ENCODE measurements at places on chromosomes 2 and 18. TPM values are rescaled to one million over a fixed set of nuclear protein-coding genes. Genes with fewer than 3 reads are reported as not detected.
A peak's percentile ranks its signal among the peaks of the same experiment; 100 is the strongest.

DNA sequence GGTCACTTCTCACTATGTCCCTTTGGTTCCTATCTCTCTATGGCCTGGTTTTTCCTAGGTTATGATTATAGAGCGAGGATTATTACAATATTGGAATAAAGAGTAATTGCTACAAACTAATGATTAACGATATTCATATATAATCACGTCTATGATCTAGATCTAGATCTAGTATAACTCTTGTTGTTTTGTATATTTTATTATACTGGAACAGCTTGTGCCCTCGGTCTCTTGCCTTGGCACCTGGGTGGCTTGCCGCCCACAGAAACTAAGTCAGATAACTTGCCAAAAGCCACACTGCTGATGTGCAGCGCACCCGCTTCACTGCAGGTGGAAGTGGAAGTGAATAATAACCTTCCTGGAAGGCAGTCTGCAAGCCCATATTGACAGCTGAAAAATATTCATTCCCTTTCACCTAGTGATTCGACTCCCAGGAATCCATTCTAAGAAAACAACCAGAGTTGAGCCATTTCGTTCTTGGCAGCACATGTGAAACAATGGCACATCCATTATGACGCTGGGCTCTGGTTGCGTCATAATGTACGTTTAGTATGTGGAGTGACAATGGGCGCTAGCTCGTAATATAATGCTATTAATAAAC, 725 bp upstream of the ANKRD53 start:
- peak overlapping the region; percentile 70 for H3K4me3 ChIP-seq
- DNase-seq = peak; percentile 57
- H3K4me1 ChIP-seq = peaks cover 16% of the 10 kb centered on the region
- no peaks in the 10 kb centered on the region for H3K36me3 ChIP-seq
- H3K27me3 ChIP-seq = no peaks in the 10 kb centered on the region
- H3K27ac ChIP-seq = no peak overlapping the region

DNA sequence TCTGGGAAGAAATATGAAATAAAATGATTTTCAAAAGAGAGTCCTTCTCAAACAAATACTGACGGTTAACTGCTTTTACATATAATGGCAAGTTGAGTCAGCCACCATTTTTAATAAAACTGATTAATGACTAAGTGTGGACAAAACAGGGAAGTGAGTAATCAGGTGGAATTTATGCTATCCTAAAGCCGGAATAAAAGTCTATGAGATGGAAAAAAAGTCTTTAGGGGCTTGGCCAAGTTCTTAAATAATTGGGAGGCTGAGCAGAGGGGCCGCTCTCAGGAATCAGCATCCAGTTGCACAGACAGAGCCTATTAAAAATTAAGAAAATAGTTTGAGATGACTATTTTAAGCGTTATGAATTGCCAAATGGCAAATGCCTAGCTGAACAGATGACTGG, 58.6 kb upstream of the AFF3 start:
- H3K4me1 ChIP-seq = peaks cover 32% of the 10 kb centered on the region
- no peaks in the 10 kb centered on the region for H3K36me3 ChIP-seq
- H3K27ac ChIP-seq = peak overlapping the region; percentile 42
- DNase-seq = peak; percentile 69

Gene DPP4
- total RNA-seq = 23.3 TPM

Gene IMPACT
- 19.9 TPM for total RNA-seq

- no peak overlapping the region for H3K4me3 ChIP-seq
- no peaks in the 10 kb centered on the region for H3K27me3 ChIP-seq
- no peaks in the 10 kb centered on the region for H3K4me1 ChIP-seq
Measured at GRCh38 chr2:153432381-153432780, 46.2 kb downstream of the RPRM start.

Gene CD8B2
- not detected for total RNA-seq

Gene ACVR1C
- total RNA-seq = 0.40 TPM

Gene RAD51AP2
- not detected for total RNA-seq

DNA sequence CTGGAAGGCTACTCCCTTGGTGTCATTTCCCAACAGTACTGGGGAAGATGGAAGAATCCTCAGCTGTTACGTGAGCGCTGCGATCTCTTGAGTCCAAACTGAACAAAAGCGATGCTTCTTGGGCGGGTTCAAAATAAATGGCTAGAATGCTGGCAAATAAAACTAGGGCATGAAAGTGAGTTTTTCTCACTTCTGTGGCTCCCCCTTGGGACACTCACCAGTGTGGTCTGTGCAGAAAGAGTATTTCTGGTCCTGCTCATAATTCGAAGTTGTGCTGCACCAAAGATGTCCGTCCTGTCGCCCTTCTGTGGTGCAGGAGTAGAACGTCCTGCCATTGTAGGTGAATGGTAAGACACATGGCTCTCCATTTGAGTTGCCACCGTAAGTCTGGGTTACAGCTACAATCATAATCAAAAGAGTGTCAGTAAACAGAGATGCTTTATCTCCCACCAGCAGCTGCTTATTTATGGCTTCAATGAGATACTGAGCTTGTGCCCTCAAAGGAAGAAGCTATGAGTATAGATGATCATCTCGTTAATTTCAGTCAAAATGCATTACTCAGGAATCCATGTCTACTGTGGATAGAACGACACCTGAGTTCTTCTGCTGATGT, 11.8 kb downstream of the FN1 start:
- H3K4me1 ChIP-seq = peaks cover 4% of the 10 kb centered on the region
- no peak overlapping the region for H3K27ac ChIP-seq
- DNase-seq = no peak
- no peak overlapping the region for H3K4me3 ChIP-seq
- H3K27me3 ChIP-seq = no peaks in the 10 kb centered on the region

GRCh38 chr18:29874519-29875098, 1167.9 kb downstream of the DSC3 start:
- H3K36me3 ChIP-seq = no peaks in the 10 kb centered on the region
- H3K4me3 ChIP-seq = no peak overlapping the region
- H3K27ac ChIP-seq = no peak overlapping the region
- no peaks in the 10 kb centered on the region for H3K27me3 ChIP-seq
- DNase-seq = peak; percentile 63

- no peak overlapping the region for H3K27ac ChIP-seq
- peaks cover 16% of the 10 kb centered on the region for H3K4me1 ChIP-seq
- H3K4me3 ChIP-seq = no peak overlapping the region
- peaks cover 59% of the 10 kb centered on the region for H3K36me3 ChIP-seq
Measured at GRCh38 chr2:37201766-37202165, 5.5 kb downstream of the CEBPZOS start.

DNA sequence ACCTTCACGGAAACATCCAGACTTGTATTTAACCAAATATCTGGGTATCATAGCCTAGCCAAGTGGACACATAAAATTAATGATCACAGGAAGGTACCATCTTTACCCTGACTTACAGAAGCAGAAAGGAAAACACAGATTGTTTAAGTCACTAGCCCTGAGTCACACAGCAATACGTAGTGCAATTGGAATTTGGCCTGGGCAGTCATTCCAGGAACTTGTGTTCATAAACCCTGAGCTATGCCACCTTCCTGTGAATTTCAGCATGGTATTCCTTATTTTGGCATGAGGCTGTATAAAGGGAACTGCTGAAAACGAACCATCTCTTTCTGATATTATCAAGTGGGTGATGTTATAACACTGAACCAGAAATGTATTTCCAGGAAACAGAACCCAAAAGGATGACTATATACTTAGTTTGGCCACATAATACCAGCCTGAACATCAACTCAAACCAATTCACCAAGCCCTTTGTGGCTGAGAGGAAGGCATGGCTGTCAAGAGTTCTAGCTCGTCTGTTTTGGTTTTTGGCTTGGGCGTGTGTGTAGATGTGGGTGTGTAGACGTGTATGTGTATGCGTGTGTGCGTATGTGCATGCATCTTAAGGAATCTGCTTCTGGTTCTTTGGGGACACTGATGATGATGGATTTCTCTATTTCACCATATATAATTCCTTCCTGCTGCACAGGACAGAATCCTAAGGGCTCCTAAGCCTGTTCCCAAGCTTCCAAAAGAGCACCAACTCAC, 533.4 kb upstream of the ID2 start:
- H3K36me3 ChIP-seq = no peaks in the 10 kb centered on the region
- no peaks in the 10 kb centered on the region for H3K27me3 ChIP-seq
- H3K4me1 ChIP-seq = peaks cover 27% of the 10 kb centered on the region
- no peak overlapping the region for H3K4me3 ChIP-seq
- DNase-seq = peak; percentile 95

- no peak overlapping the region for H3K27ac ChIP-seq
- DNase-seq = no peak
- H3K4me3 ChIP-seq = no peak overlapping the region
Measured at GRCh38 chr2:23448906-23449305, 63.9 kb downstream of the KLHL29 start.

Gene SH2D6
- total RNA-seq = 0.12 TPM

Gene CRYBA2
- total RNA-seq = 6.4 TPM

DNA sequence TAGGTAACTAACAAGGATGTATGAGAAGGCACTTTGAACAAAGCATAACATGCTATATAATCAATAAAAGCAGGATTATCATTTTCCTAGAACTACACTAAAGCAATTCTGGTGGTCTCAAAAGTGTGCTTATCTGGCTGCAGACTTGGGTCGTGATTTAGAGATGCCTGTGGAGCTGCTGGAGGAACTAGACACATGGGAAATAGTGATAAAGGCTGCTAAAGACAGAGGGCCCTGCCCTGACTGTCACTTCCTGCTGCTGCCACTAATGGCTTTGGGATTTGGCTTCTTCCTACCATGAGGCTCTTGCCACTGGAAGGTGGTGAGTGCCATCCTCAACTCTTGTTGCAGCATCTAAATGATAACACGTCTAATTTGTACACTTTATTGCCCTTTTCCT, 22.5 kb downstream of the TMEM178A start:
- DNase-seq = no peak
- peaks cover 10% of the 10 kb centered on the region for H3K4me1 ChIP-seq
- H3K27ac ChIP-seq = no peak overlapping the region
- H3K27me3 ChIP-seq = no peaks in the 10 kb centered on the region
- no peak overlapping the region for H3K4me3 ChIP-seq

GRCh38 chr2:7826656-7827055, 855.2 kb upstream of the ID2 start:
- H3K27ac ChIP-seq = peak overlapping the region; percentile 90
- peaks cover 21% of the 10 kb centered on the region for H3K4me1 ChIP-seq
- H3K27me3 ChIP-seq = no peaks in the 10 kb centered on the region

GRCh38 chr18:33495278-33495677, 54.8 kb upstream of the CCDC178 start:
- H3K4me1 ChIP-seq = no peaks in the 10 kb centered on the region
- H3K4me3 ChIP-seq = no peak overlapping the region
- H3K36me3 ChIP-seq = no peaks in the 10 kb centered on the region
- peak; percentile 31 for DNase-seq
- no peak overlapping the region for H3K27ac ChIP-seq
- no peaks in the 10 kb centered on the region for H3K27me3 ChIP-seq

DNA sequence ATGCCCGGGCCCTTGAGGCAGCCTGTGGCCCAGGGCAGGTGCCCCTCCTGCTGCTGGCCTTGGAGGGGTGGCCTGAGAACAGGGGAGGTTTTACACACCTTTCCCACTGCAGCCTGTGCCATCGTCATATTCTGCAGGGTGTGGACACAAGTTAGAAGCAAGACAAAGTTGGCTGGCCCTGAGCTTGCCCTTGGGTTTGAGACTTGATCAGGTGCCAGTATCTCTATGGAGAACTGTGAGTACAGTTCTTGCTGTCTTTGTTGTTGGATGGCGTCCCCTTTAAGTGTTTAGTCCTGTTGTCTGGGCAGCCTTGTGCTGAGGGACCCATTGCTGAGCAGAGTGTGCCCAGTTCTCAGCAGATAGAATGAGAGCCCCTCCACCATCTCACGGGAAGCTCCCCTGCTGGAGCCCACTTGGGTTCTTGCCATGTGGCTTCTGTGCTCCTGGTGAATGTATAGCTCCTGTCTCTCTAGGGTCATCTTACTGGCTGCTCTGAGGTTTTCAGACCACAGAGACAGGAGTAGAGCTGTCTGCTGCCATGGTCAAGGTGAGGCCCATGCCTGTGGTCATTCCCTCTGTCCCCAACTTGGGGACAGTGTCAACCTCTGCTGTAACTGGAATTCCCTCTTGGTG, 115.9 kb downstream of the SH3RF3 start:
- H3K27ac ChIP-seq = no peak overlapping the region
- peaks cover 43% of the 10 kb centered on the region for H3K4me1 ChIP-seq
- no peaks in the 10 kb centered on the region for H3K36me3 ChIP-seq
- H3K4me3 ChIP-seq = no peak overlapping the region
- DNase-seq = no peak

Gene NEMP2
- total RNA-seq = 3.8 TPM

- no peaks in the 10 kb centered on the region for H3K36me3 ChIP-seq
- H3K27me3 ChIP-seq = no peaks in the 10 kb centered on the region
- H3K4me3 ChIP-seq = no peak overlapping the region
- peaks cover 13% of the 10 kb centered on the region for H3K4me1 ChIP-seq
Measured at GRCh38 chr18:62629031-62629430, 86.3 kb upstream of the PHLPP1 start.

Gene FAP
- not detected for total RNA-seq

DNA sequence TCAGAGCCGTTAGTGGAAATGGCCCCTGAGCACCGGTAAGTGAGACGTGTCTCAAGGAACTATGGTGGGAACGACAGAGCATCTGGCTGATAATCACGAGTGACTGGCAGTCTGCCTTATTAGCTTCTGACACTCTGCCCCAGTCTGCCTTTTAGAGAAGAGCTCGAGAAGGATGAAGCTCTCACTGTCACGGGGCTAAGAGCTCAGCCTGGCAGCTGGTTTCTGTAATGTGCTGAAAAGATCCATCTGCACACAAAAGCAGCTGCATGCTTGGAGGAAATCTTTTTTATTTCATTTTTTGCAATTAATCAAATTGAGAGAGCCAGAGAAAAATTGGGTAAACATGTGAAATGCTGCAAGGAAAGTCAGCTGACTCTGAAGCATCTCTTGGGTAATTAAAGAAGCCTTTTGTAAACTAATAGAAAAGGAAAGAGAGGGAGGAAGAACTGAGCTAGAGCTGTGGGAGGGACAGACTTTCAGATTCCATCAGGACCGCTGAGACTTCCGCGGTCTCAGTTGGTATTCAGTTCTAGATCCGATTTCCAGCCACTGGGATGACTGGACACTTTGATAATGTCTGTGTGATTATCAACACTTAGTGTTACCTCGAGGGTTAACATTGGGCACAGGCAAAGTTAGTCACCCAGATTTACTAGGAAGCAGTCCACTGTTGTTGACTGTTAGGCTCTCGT, 24.4 kb downstream of the MBP start:
- no peaks in the 10 kb centered on the region for H3K27me3 ChIP-seq
- H3K27ac ChIP-seq = no peak overlapping the region
- no peak overlapping the region for H3K4me3 ChIP-seq
- no peak for DNase-seq
- H3K4me1 ChIP-seq = peaks cover 14% of the 10 kb centered on the region

Gene RBFA
- total RNA-seq = 38.9 TPM

GRCh38 chr2:162994718-162995117, 156.2 kb upstream of the KCNH7 start:
- no peak for DNase-seq
- H3K27ac ChIP-seq = no peak overlapping the region
- no peaks in the 10 kb centered on the region for H3K27me3 ChIP-seq
- H3K4me1 ChIP-seq = no peaks in the 10 kb centered on the region
- H3K4me3 ChIP-seq = no peak overlapping the region
- H3K36me3 ChIP-seq = no peaks in the 10 kb centered on the region

DNA sequence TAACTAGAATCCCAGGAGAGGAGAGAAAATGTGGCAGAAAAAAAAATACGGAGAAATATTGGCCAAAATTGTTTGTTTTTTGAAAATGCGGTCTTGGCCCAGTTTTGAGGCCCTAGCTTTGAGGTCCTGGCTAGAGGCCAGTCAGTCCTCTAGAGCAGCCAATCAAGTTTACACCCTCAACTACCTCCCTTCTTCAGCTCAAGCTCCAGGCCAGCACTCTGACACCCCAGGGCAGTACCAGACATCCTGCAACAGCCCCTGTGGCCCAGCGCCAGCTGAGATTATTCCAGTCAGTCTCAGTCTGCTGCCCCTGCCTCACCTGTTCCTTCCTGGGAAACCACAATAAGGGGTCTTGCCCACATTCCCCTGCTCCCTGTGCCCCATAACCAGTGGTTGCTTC, 107.7 kb downstream of the UGGT1 start:
- H3K27me3 ChIP-seq = no peaks in the 10 kb centered on the region
- no peak overlapping the region for H3K4me3 ChIP-seq
- no peaks in the 10 kb centered on the region for H3K36me3 ChIP-seq
- no peaks in the 10 kb centered on the region for H3K4me1 ChIP-seq
